ENCODE measurements at places on chromosomes 3 and 15.

- DNase-seq = no peak
Measured at GRCh38 chr3:59531066-59531745, 481.4 kb upstream of the CFAP20DC start.

GRCh38 chr15:96200357-96200967 is 130.0 kb upstream of the NR2F2 start:
- no peak for DNase-seq

DNA sequence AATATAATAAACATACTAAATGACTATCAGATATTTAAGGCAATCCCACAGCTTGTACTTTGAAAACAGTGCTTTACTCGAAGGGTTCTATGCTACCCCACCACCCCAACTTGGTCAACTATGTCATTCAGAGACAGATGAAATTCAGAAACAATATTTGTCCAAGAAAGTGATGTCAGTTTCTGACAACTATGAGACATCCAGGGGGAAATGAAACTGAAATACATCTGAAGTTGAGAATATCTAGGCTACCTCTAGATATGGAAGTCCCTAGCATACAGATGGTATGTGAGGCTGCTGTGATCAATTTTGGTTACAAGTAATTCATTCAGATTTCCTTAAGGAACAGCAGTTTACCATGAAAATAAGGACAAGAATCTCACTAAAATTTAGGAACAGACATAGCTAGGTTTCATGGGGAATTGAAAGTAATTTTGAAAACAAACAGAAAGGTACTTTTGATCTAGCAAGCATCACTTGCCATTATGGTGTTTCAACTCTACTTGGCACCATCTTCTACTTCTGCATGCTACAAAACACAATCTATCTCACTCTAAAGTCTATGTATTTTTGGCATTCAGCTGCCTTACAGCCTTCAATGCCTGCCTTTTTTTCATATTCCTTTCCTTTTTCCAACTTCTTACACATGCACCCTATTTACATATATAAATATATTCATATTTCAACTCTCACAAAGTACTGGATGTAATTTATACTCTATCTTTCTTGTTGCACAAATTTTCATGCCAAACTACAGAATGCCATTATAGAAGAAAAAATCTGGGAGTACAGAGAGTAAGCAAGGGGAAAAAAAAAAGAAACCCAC is 21.7 kb downstream of the ATG3 start:
- no peak for DNase-seq

- no peak for DNase-seq
Measured at GRCh38 chr3:196198771-196199753, 12.1 kb downstream of the ZDHHC19 start.

GRCh38 chr15:25346371-25346770 is 92.5 kb downstream of the UBE3A start:
- DNase-seq = no peak

All from stimulated activated naive CD4-positive, alpha-beta T cell treated with Interleukin-2 at 50 U/mL for 16 hours (primary cell).